ENCODE measurements at places on chromosomes 16 and 17. TPM values are rescaled to one million over a fixed set of nuclear protein-coding genes. Genes with fewer than 3 reads are reported as not detected.

Gene ANKFN1
- not detected for total RNA-seq

Gene CHP2
- not detected for total RNA-seq

DNA sequence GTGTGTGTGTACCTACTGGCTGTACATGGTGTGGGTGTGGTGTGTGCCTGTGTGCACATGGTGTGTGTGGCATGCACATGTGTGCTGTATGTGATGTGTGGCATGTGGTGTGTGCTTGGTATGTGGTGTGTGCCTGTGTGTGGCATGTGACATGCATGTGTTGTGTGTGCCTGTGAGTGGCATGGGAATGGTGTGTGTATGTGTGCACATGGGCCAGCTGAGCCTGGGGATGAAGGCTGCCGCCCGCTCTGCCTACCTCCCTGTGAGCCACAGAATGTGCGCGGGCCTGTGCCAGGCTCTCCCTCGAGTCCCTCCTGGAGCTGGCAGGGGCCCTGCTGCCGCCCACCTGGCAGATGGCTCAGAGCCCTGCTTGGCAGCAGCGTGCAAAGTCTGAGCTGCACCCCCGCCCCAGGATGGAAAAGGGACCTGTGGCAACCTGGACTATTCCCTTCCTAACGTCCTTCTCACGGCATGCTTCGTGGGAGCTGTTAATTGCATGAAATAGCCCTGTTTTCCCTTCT lies 9.3 kb downstream of the PRSS27 start:
- no peak for DNase-seq

DNA sequence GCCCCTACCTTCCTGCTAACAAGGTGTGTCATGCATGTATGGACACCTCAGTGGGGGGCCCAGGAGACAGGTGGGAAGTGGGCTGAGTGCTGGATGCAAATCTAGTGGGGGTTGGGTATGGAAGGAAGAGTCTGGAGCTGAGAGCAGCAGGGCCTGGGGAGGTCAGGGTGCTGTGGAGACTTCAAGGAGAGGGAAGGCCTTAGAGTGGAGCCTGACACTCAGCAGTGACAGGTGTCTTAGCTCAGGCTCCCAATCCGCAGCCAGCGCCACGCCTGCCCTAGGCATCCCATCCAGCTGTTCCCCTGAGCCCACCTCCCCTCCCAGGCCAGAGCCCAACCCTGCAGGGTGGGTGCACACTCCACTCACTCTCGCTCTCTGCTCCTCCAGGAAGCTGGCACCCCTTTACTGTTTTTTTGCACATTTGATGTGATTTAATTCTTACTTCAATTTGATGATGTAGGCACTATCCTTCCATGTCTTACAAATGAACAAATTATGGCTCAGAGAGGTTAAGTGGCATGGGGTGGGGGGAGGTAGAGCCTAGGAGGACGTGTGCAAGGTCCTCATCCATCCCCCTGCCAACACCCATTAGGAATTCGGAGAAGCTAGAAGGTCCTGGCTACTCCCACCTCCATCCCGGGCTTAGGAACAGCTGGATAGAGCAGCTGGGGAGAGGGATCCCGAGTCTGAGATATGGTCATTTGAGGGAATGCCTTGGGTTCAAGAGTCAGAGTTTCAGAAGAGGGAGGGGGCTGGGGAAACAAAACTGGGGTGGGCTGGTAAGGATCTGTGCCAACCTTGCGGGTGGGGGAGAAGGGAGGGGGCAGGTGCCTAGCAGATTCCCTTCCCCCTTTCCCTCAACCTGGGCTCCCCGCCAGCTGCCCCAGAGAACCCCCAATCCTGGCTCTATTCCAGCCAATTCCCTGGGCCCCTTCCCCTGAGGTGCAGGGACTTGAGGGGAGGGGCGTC lies 2.1 kb downstream of the FAM171A2 start:
- DNase-seq = no peak

All from activated CD4-positive, alpha-beta T cell treated with anti-CD3 and anti-CD28 coated beads for 36 hours (primary cell).